Activated T-cell treated with anti-CD3 and anti-CD28 coated beads, Interleukin-2, amount 50 U/mL, for 24 hours (primary cell): ENCODE measurements at places on chromosomes 3 and 15.

GRCh38 chr15:67801926-67802914 is 23.1 kb upstream of the SKOR1 start:
- H3K4me1 ChIP-seq = no peaks in the 10 kb centered on the region
- no peaks in the 10 kb centered on the region for H3K27me3 ChIP-seq
- no peak overlapping the region for H3K27ac ChIP-seq
- DNase-seq = no peak
- H3K36me3 ChIP-seq = peaks cover 9% of the 10 kb centered on the region

GRCh38 chr15:52480990-52481389 is 47.7 kb downstream of the MYO5A start:
- DNase-seq = no peak
- H3K4me3 ChIP-seq = no peak overlapping the region
- no peaks in the 10 kb centered on the region for H3K27me3 ChIP-seq
- no peaks in the 10 kb centered on the region for H3K36me3 ChIP-seq

GRCh38 chr3:160400030-160400701 is 716 bp downstream of the SMC4 start:
- no peak for DNase-seq
- peaks cover 67% of the 10 kb centered on the region for H3K36me3 ChIP-seq
- H3K4me1 ChIP-seq = peaks cover 51% of the 10 kb centered on the region

GRCh38 chr3:38646630-38647029 is 2.9 kb downstream of the SCN5A start:
- no peak overlapping the region for H3K27ac ChIP-seq
- peak; percentile 29 for DNase-seq
- H3K4me1 ChIP-seq = peaks cover 7% of the 10 kb centered on the region

- no peak overlapping the region for H3K4me3 ChIP-seq
- H3K27me3 ChIP-seq = no peaks in the 10 kb centered on the region
- H3K36me3 ChIP-seq = no peaks in the 10 kb centered on the region
- no peak for DNase-seq
Observed at GRCh38 chr3:156837115-156837514, 11.0 kb downstream of the LEKR1 start.

DNA sequence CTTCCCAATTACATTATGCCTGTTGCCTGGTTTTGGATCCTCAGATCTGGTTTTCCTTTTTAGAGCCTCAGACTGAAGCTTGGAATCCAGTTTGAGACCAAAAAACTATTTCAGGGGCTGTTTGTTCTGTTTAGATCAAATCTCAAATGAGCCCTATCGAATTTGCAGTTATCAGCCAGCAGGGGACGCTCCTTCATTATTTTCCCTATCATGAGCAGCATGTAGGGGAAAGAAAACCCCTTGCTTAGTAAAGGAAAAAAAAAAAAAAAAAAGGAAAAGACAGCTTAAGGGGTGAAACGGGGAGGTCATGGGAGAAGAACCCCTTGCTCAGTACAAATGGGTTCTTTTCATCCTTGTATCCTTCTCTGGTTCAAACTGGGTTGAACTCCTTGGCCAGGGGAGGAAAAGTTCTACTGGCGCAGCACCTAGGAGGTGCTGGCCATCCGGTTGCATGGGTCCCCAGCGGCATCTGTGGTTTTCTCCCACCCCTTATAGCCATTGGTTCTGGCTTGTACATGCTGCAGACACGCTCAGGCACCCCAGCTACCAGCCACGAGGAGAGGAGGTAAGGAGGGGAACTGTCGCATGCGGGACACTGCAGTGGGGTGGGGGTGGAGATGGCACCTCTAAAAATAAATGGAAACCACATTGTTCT is 1375.1 kb upstream of the ALCAM start:
- no peaks in the 10 kb centered on the region for H3K27me3 ChIP-seq
- no peaks in the 10 kb centered on the region for H3K36me3 ChIP-seq
- H3K4me3 ChIP-seq = no peak overlapping the region
- H3K27ac ChIP-seq = no peak overlapping the region
- no peak for DNase-seq
- no peaks in the 10 kb centered on the region for H3K4me1 ChIP-seq
